ENCODE measurements at places on chromosomes 13 and 19.

GRCh38 chr19:43124360-43124759 lies 41.9 kb upstream of the PSG2 start:
- DNase-seq: no peak

- no peak for DNase-seq
Observed at GRCh38 chr19:40802300-40803169, 3.5 kb downstream of the EGLN2 start.

DNA sequence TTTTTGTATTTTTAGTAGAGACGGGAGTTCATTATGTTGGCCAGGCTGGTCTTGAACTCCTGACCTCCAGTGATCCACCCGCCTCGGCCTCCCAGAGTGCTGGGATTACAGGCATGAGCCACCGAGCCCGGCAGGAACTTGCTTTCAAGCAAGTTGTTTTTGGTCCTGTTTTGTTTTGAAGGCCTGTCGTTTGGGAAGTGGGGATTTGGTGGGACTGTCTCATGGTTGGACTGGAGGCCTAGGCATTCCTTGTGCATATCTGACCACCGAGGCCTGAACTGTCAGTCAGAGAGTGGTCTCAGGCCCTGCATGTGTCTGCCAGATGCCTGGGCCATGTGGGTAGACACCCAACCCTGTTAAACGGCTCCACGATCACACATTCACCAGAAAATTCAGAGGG lies 26.3 kb downstream of the UBXN6 start:
- peak; percentile 12 for DNase-seq

GRCh38 chr13:110272227-110272626 lies 34.7 kb downstream of the COL4A1 start:
- no peak for DNase-seq

DNA sequence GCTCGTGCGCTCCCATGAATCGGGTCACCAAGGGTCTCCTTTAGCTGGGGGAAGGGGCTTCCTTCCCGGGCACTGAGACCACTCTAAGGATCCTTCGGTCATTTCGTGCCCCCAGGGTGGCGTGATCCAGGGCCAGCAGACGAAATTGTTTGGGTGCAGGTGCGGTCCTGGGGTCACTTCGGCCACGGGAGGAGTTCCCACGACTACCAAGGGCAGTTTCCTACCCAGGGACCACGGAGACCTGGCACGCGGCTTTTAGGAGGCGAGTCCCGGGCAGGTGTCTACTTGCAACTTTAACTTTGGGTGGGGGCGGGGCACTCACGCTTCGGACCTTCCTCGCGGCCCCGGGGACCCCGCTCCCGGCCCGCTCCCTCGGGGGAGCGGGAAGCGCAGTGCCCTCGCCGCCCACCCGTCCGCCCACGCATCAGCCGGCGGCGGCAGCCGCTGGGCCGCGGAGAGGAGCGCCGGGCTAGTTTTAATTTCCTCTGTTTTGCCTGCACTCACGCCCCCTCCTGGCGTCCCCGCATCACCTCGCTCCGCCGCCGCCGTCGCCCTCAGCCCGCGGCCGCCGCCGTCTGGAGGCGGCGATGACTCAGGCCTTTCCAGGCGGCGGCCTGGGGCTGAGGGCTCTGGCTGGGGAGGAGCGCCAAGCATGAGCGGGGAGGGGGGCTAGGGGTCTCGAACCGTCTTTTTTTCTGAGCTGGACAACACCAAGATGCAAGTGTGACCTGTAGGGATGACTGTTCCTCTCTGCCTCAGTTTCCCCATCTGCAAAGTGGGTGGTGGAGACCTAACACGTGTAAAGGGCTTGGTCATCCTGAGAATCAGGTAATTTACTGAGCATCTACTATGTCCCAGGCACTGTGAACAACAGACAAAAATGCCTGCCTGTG lies 21.8 kb downstream of the OLFM2 start:
- peak; percentile 88 for DNase-seq
